Thoracic aorta (tissue), 2 donors: ENCODE measurements at places on chromosomes 2 and 18.

DNA sequence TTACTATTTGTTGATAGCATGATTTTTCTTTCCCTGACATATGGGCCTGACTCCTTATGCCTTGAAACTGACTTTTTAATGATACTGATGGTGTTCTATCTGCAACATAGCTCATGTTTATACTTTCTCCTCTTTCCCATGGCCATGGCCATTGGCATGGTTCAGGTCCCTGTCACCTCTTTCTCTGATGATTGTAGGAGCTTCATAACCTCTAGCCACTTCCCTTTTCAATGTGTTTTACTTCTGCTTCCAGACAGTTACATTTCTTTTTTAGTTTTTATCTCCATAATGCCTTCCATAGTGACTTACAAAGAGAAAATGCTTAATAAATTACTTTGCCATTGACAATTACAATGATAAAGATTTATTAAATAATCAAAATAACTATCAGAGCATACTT lies 177.9 kb upstream of the SETBP1 start:
- DNase-seq: no peak
- H3K27ac ChIP-seq: no peak overlapping the region
- no peaks in the 10 kb centered on the region for H3K36me3 ChIP-seq

GRCh38 chr2:60442608-60443007 lies 110.8 kb downstream of the BCL11A start:
- no peak overlapping the region for H3K27ac ChIP-seq
- no peak overlapping the region for H3K4me3 ChIP-seq
- H3K4me1 ChIP-seq: no peaks in the 10 kb centered on the region
- no peaks in the 10 kb centered on the region for H3K36me3 ChIP-seq

DNA sequence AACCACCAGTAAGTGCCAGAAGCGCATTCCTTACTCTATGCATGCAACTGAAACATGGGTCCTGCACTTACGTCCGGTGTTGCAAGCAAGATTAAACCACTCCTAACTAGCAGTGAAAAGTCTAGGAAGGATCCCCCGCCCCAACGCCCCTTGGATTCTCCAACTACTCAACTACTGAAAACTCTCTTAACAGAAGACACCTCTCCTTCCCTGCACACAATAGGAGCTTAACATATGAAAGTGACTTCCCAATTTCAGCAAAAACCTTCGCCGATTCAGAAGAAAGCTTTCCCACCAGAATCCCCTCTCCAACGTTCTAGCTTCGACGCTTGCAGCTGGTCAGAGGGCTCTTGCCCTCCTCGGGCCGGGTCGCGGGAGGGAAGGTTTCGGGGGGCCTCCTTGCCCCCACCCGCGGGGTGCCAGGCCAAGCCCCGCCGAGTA lies 578 bp downstream of the IWS1 start:
- peak overlapping the region; percentile 83 for H3K27ac ChIP-seq
- H3K4me3 ChIP-seq: peak overlapping the region; percentile 95
- H3K27me3 ChIP-seq: no peaks in the 10 kb centered on the region
- no peaks in the 10 kb centered on the region for H3K36me3 ChIP-seq
- DNase-seq: no peak

- H3K27me3 ChIP-seq: no peaks in the 10 kb centered on the region
- H3K4me1 ChIP-seq: peaks cover 9% of the 10 kb centered on the region
- H3K4me3 ChIP-seq: peak overlapping the region; percentile 38
- H3K36me3 ChIP-seq: no peaks in the 10 kb centered on the region
- no peak for DNase-seq
These were observed 25.0 kb downstream of the DCDC2C start for GRCh38 chr2:3728104-3729054.
